Natural killer cell treated with Interleukin-12 subunit alpha and Interleukin-12 subunit beta and Interleukin-15 and Interleukin-18, amount 100 ng/mL, for 72 hours (primary cell): ENCODE measurements at places on chromosomes 2 and 18. TPM values are rescaled to one million over a fixed set of nuclear protein-coding genes. Genes with fewer than 3 reads are reported as not detected.

- no peaks in the 10 kb centered on the region for H3K27me3 ChIP-seq
- H3K4me3 ChIP-seq = peak overlapping the region; percentile 54
- DNase-seq = no peak
Observed at GRCh38 chr2:70046534-70046933, 40.7 kb upstream of the PCBP1 start.

DNA sequence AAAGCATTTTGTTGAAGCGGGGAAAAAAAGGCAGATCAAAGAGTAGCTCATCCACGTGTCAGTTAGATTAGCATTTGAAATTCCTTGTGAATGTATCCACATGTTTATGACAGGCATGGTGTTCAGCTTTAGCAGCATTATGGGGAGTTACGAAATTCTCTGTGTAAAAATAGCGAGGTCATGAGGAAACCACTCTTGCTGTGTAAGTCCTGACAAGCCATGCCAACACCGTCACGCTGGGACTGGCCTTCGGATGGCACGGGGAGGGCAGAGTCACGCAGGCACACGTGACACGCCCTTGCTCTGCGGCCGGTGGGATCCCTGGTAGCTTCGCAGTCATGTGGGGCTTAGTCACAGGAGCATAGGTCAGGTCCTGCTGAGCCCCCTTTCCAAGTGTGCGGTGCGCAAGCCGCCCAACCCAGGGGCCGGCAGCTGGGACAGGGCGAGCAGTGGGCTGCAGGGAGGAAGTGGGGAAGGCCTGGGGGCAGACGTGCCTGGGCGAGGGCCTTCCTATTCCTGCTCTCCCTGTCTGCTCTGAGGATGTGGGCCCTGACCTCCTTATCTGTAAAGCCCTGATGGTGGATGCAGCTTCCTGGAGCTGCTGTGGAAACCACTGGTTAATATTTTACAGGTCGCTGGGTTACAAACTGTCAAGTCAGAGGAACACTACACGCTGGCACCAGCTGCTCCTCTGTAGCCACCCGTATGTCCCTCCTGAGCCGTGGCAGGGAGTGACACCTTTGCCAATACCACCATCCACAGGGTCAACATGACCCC, 18.0 kb downstream of the MBP start:
- DNase-seq = peak; percentile 85
- peak overlapping the region; percentile 99 for H3K27ac ChIP-seq
- no peaks in the 10 kb centered on the region for H3K27me3 ChIP-seq
- peaks cover 93% of the 10 kb centered on the region for H3K4me1 ChIP-seq

The DSG3 gene
- total RNA-seq = not detected

DNA sequence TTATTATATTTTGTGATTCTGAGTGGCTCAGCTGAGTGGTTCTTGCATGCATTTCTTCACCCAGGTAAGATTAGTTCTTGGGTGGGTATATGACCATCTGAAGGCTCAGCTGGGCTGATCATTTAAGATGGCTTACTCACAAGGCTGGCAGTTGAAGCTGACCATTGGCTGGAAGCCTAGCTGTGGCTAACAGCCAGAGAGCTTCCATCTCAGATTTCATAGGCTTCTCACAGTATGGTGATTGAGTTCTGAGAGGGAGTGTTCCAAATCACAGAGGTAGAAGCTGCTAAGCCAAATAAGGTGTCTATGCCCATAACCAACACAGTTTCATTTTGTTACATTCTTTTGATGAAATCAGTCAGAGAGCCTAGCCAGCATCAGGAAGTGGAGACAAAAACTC, 117.4 kb upstream of the RPRM start:
- no peaks in the 10 kb centered on the region for H3K4me1 ChIP-seq
- H3K27me3 ChIP-seq = no peaks in the 10 kb centered on the region
- no peak overlapping the region for H3K4me3 ChIP-seq
- no peak for DNase-seq

DNA sequence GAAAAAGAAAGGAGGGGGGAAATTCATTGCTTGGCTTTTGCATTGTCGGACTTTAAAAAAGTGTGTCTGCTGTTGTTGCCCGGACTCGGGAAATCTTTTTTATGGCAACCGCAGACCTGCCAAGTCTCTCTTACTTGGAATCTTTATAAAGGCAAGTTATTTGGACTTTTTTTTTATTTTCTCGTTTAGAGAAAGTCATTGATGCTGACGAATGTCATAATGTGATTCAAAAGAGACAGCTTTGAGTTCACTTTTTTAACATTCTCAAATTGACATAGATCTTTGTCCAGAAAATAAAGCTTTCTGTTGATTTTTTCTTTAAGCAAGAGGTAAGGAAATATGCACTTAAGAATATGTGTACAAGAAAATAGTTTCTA, 651 bp upstream of the ZNF521 start:
- no peak overlapping the region for H3K27ac ChIP-seq
- H3K4me1 ChIP-seq = peaks cover 8% of the 10 kb centered on the region
- peaks cover 14% of the 10 kb centered on the region for H3K27me3 ChIP-seq
- no peak for DNase-seq

GRCh38 chr2:217617616-217618022, 385.2 kb downstream of the TNS1 start:
- no peaks in the 10 kb centered on the region for H3K27me3 ChIP-seq
- H3K4me3 ChIP-seq = no peak overlapping the region
- H3K27ac ChIP-seq = no peak overlapping the region
- H3K4me1 ChIP-seq = no peaks in the 10 kb centered on the region
- H3K36me3 ChIP-seq = no peaks in the 10 kb centered on the region

GRCh38 chr2:84904717-84905174, 710 bp upstream of the TMSB10 start:
- peaks cover 24% of the 10 kb centered on the region for H3K36me3 ChIP-seq
- H3K27ac ChIP-seq = peak overlapping the region; percentile 70
- no peaks in the 10 kb centered on the region for H3K27me3 ChIP-seq
- no peak for DNase-seq

DNA sequence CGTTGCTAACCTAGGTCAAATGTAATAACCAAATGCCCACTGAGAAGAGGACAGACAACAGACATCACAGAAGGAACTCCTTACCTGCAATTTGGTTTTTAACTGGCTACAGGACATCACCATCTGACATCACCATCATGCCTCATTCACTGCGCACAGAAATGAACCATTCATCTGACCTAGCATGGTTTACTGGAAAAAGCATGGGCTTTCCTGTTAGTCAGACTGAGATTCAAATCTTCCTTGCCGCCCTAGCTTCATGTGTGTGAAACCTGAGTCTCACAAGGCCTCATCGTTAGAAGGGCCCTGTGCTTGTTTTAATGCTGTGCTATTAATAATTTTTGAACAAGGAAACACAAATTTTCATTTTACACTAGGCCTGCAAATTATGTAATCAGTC, 1.1 kb upstream of the HIBCH start:
- no peak for DNase-seq
- H3K27ac ChIP-seq = peak overlapping the region; percentile 97
- H3K27me3 ChIP-seq = peaks cover 13% of the 10 kb centered on the region
- H3K4me1 ChIP-seq = peaks cover 40% of the 10 kb centered on the region
- peaks cover 5% of the 10 kb centered on the region for H3K36me3 ChIP-seq

The NETO1 gene
- not detected for total RNA-seq

DNA sequence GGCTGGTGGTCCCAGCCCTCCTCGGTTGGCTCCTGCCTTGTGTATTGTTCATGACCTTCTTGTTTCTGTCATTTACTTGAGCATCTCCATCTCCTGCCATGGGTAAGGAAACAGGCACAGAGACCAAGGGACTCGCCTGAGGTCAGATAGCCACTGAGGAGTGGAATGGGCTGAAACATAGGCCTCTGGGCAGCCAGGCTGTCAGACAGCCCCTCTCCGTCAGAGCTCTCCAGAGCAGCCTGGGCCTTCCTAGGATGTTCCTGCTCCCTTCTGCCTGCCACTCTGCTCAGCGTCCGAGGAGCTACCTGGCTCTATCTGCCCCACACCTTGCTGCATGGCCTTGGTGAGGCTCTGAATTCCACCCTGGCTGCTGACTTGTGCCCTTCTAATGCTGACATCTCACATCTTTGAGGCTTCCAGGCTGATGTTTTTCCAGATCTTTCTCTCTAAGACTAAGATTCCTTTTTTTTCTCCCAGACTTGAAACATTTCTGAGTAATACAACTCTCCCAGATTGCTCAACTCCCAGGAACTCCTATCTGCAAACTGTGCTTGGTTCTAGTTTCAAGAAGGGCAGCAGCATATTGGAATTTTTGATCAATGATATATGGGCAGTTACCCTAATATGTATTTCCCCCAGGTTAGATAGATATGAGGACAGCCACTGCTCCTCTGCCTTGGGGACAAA, 67.7 kb downstream of the MCFD2 start:
- H3K36me3 ChIP-seq = no peaks in the 10 kb centered on the region
- peaks cover 21% of the 10 kb centered on the region for H3K27me3 ChIP-seq
- no peak for DNase-seq
- H3K4me3 ChIP-seq = no peak overlapping the region

GRCh38 chr2:205775097-205775877, 93.0 kb downstream of the NRP2 start:
- no peak overlapping the region for H3K27ac ChIP-seq
- no peaks in the 10 kb centered on the region for H3K4me1 ChIP-seq
- no peak for DNase-seq

The DSG2 gene
- 0.14 TPM for total RNA-seq

The CCDC121 gene
- 0.36 TPM for total RNA-seq

DNA sequence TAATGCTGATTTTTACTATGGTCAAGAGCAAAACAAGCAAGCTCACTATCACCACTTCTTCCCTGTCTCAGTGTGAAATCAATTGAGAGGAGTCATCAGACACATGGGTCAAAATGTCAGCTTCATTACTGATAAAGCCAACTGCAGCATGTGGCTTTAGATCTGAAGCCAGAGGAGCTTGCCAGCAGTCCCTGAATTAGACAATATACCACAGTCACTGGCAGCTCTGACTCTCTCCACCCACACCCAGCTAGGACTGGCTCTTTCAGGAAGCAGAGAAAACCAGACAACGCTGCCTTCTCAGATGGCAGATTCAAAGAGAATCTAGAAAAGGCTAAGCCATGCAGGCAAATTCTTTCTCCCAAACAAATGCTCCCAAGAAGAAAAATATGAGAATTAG, 20.0 kb upstream of the ASB18 start:
- H3K36me3 ChIP-seq = no peaks in the 10 kb centered on the region
- no peak for DNase-seq
- peaks cover 4% of the 10 kb centered on the region for H3K4me1 ChIP-seq
- peaks cover 36% of the 10 kb centered on the region for H3K27me3 ChIP-seq
- no peak overlapping the region for H3K4me3 ChIP-seq

The SANBR gene
- total RNA-seq = 1.8 TPM

- peaks cover 2% of the 10 kb centered on the region for H3K27me3 ChIP-seq
- no peak for DNase-seq
- no peaks in the 10 kb centered on the region for H3K4me1 ChIP-seq
- no peak overlapping the region for H3K4me3 ChIP-seq
- no peak overlapping the region for H3K27ac ChIP-seq
- peaks cover 11% of the 10 kb centered on the region for H3K36me3 ChIP-seq
Observed at GRCh38 chr18:63758615-63759240, 16.5 kb upstream of the SERPINB7 start.

- no peak overlapping the region for H3K27ac ChIP-seq
- no peaks in the 10 kb centered on the region for H3K4me1 ChIP-seq
Observed at GRCh38 chr2:188788621-188789020, 185.6 kb upstream of the COL3A1 start.

The ARHGEF33 gene
- total RNA-seq = not detected

DNA sequence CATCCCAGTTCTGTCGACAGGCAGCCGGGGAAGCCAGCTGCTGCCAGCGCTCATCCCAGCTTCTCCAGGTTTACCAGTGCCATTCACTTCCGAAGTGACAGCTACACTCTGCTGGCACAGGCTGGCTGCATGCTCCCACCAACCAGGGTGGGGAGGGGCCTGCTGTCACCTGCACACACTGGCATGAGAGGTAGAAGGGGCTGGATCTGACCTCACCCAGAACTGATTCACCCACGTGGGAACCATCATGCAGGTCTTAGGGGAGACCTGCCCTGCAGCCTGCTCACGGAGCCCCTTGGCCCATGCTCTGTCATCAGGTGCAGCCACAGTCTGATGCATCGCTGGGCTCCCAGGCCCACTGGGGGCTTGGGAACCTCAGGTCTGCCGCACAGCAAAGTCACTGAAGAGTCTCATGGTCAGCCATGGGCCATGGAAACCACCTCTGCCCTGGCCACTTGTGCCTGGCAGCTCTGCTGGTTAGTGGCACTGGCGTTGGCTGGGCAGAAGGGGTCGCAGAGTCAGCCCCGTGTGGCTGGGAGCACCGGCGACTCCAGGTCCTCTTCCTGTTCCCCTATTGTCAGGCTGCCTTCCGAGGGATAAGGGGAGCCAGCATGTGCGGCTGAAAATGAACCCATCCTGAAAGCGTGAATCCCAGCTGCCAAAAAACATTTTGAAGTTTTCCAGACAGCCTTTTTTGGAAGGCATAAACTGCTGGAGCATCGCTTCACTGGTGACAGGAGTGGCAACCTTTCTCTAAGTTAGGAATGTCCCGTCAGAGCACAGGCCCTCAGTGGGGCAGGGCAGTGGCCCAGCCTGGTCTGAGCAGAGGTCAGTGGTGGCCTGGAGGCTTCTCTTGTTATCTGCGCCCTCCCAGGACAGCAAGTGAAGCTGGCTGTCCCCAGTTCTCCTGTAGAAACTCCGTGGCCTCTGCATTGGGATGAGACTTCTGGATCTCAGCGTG, 157.8 kb downstream of the SEPTIN10 start:
- no peak overlapping the region for H3K4me3 ChIP-seq
- no peak for DNase-seq
- H3K27ac ChIP-seq = no peak overlapping the region
- H3K36me3 ChIP-seq = no peaks in the 10 kb centered on the region
- peaks cover 5% of the 10 kb centered on the region for H3K4me1 ChIP-seq

- no peak for DNase-seq
- H3K4me1 ChIP-seq = peaks cover 46% of the 10 kb centered on the region
- no peaks in the 10 kb centered on the region for H3K27me3 ChIP-seq
- H3K4me3 ChIP-seq = no peak overlapping the region
- H3K36me3 ChIP-seq = peaks cover 3% of the 10 kb centered on the region
Observed at GRCh38 chr2:157326698-157327097, 1.1 kb upstream of the ERMN start.

DNA sequence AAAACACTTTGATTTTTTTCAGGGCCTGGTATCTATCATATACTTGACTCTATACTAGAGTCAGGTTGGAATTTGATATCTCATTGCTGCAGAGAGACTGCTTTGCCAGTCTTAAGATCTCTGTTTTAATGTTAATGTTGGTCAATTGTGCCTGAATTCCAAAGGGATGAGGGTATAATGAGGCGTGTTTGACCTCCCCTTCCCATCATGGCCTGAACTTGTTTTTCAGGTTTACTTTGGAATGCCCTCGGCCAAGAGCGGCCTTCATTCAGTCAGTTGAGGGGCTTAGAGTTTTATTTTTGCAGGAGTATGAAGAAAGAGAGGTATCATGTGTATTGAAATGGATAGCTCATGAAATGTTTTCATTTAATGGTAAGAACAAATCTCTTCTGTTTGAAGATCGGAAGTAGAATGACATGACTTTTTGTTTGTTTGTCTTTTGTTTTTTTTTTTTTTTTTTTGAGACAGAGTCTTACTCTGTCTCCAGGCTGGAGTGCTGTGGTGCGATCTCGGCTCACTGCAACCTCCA, 119.0 kb downstream of the KIAA1328 start:
- DNase-seq = no peak
- no peak overlapping the region for H3K4me3 ChIP-seq
- H3K27ac ChIP-seq = no peak overlapping the region

The CYS1 gene
- 0.45 TPM for total RNA-seq

GRCh38 chr18:64026350-64026749, 56.5 kb downstream of the SERPINB8 start:
- H3K4me1 ChIP-seq = no peaks in the 10 kb centered on the region
- no peaks in the 10 kb centered on the region for H3K36me3 ChIP-seq
- DNase-seq = no peak
- H3K27ac ChIP-seq = no peak overlapping the region
- H3K4me3 ChIP-seq = no peak overlapping the region

- no peaks in the 10 kb centered on the region for H3K4me1 ChIP-seq
- H3K27ac ChIP-seq = no peak overlapping the region
- H3K27me3 ChIP-seq = peaks cover 10% of the 10 kb centered on the region
- H3K36me3 ChIP-seq = peaks cover 10% of the 10 kb centered on the region
- no peak for DNase-seq
- H3K4me3 ChIP-seq = no peak overlapping the region
Observed at GRCh38 chr2:38125842-38126241, 49.9 kb upstream of the CYP1B1 start.
